ENCODE measurements at places on chromosomes 16 and 17.

DNA sequence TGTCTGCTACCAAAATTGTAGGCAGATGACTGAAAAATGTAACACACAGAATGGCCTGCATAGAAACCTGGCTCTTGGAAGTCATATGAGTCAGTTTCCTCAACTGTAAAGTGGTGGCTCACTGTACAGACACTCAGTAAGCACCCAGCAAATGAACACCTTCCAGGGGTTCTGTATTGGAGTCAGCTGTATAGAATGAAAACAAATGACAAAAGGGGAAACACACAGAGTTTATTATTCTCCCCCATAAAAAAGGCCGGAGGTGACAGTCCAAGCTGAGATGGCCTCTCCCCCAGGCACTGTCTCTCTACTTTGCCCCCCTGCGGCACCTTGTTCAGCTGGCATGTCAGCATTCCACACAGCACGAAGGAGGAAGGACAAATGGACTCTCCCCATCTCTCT, 6.2 kb upstream of the MEOX1 start:
- DNase-seq: no peak

- no peak for DNase-seq
These were observed 15.0 kb upstream of the PEMT start for GRCh38 chr17:17606416-17607000.

DNA sequence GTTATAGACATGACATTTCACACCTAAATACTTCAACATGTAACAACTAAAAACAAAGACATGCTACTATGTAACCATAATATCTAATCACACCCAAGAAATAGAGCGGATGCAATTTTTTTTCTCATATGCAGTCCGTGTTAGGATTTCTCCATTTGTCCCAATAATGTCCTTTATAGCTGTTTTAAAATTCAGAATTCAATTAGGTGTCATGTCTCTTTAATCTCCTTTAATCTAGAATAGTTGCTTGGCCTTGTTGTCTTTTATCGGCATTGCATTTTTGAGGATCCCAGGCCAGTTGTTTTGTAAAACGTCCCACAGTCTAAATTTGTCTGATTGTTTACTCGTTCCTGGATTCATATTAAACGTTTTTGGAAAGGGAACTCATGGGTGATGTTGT, 14.5 kb downstream of the MRC2 start:
- no peak for DNase-seq

DNA sequence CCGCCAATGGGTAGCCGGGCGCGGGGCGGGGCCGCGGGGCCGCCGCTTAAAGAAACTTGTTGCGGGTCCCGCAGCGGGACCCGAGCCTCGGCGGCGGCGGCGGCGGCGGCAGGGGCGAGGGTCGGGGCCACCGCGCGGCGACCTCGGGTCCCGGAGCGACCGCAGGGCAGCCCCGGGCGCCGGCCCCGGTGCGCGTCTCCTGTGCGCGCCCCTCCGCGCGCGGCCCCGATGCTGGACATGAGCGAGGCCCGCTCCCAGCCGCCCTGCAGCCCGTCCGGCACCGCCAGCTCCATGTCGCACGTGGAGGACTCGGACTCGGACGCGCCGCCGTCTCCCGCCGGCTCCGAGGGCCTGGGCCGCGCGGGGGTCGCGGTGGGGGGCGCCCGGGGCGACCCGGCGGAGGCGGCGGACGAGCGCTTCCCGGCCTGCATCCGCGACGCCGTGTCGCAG, at the start of gene SOX8:
TSS of gene SOX8 (plus strand) at position 76 of the 450 bp plus-strand sequence. CDS start at position 229, 153 bp downstream.
- DNase-seq: no peak

DNA sequence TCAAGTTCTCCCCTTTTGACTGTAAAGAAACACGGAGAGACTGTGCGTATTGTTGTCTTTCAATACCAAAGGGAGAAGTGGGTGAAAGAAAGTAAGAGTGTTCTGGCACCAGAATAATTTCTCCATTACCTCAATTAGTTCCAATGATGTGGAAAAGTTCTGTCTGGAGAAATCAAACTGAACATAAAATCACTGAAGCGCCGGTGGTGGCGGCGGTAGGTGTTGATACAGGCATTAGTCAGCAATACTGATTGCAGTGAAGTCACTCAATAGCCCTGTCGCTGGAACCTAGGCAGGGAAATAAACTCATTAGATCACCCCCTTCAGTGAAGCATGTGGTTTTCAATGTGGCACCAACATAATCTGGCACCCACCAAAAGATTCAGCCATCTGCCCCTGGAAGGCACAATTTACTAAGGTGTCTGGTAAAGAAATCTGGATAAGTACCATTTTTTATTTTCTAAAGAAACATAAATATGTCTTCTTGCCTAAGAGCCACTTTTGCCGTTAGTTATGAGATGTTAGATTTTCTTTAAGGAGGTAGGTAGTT, 274.2 kb upstream of the SOX9 start:
- no peak for DNase-seq

GRCh38 chr16:85101956-85102630, 10.2 kb downstream of the CIBAR2 start:
- no peak for DNase-seq

GRCh38 chr16:62568926-62569325, 532.7 kb upstream of the CDH8 start:
- no peak for DNase-seq

Measured in KBM-7 (cell line).